ENCODE measurements at places on chromosomes 5 and 9.
A peak's percentile ranks its signal among the peaks of the same experiment; 100 is the strongest.

GRCh38 chr5:2093859-2094615 is 211.3 kb upstream of the IRX4 start:
- DNase-seq = no peak

GRCh38 chr9:12739014-12739652 is 35.7 kb upstream of the LURAP1L start:
- DNase-seq = no peak

- DNase-seq = no peak
These were observed 2.8 kb downstream of the OBP2B start for GRCh38 chr9:133205996-133206931.

DNA sequence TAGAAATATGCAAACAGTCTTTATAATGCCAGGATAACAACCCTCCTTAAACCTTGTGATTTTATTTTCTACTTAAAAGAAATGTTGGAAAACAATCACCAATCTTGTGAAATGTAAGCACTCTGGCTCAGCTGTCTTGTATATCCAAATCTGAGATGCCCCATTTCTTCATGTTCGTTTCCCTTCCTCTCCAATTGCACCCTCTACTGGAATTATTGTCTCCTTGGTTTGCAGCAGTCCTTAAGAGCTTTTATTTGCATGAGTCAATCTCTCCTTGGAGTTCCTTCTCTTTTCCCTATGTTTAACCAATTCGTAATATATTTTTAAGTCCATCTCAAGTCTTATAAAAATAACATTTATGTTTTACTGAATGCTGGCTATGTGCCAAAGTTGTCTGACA is 362.0 kb upstream of the CDH10 start:
- DNase-seq = peak; percentile 6

- DNase-seq = no peak
These were observed 21.2 kb downstream of the TRIM14 start for GRCh38 chr9:98097836-98098235.

GRCh38 chr9:127295005-127295404 is 30.4 kb downstream of the GARNL3 start:
- no peak for DNase-seq

DNA sequence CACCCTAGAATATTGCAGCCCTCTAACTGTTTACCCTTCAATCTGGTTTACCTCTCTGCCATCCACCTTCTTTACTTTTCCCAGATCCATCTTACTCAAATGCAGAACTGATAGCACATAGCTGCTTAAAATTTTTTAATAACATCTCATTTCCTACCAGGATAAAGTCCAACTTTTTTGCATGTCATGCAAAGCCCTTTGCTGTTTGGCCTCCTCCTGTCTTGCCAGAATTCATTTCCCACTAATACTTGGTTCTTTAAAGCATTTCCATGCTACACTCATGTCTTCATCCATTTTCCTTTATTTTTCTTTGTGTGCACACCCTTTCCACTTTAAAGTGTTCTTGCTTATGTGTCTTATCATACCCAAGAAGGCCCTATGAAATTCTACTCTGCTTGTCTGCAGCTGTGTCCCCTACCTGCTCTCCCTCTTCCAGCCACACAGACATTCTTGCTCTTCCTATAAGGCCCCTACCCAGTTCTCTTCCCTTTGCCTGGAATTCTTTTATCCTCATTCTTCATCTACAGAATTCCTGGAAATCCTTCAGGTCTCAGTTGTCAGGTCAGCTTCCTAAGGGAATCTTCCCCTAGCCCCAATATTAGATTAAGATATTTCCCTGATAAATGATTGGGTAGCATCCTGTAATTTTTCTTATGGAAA is 50.3 kb downstream of the TLE4 start:
- DNase-seq = no peak

DNA sequence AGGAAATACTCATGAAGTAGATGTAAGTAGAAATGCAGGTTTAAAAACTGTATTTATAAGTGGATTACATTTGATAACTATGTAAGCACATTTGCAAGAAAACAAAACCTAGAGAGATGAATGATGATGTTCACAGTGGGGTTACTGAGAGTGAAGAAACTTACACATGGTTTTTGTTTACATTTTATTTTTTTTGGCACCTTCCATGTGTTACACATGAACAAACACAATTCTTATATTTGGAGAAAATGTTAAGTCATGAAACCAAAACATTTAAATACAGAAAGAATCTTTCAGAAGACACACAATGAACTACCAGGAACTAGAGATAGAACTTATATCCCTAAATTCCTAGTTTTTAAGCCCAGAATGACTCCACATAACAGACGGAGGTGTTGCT is 51.5 kb upstream of the SPATA31E1 start:
- DNase-seq = no peak

GRCh38 chr5:96880444-96881164 is 4.3 kb downstream of the ERAP2 start:
- DNase-seq = no peak

- peak; percentile 10 for DNase-seq
These were observed 2.0 kb upstream of the PFN3 start for GRCh38 chr5:177402271-177403043.

DNA sequence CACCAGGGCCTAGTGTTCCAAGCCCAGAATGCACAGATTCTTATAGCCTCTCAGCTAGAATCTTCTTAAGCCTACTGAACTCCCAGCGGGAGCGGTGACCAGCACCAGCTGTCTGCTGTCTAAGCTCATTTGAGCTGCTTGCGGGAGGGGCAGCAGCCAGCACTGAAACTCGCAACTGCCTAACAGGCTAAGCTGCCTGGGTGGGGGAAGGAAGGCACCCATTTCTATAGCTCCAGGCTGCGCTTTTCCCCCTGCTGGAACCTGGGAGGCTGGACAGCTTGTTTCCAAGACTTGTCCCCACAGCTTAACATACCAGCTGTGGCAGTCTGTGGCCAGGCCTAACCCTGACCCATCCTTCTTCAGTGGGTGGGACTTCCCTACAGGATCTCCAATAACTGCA is 512.9 kb downstream of the EFNA5 start:
- no peak for DNase-seq

- no peak for DNase-seq
These were observed 256.2 kb downstream of the ACTL7B start for GRCh38 chr9:108599571-108599970.

DNA sequence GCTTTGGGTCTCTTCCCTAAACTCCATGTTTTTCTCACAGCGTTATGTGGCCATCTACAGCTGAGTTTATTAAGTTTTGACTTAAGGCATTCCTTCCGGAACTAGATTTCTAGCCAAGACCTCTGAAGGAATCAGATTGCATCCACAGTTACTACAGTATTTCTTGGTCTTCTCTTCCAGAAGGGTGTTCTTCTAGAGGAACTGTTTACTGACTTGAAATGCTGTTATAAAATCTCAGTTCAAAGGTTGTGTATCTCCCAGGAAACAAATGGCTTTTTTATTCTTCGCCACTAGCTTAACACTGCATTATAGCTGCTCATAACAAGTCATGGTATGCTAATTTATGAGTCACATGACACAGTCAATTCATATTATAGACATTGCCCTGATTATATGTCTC is 55.3 kb upstream of the RAD23B start:
- no peak for DNase-seq

- no peak for DNase-seq
These were observed 217.9 kb downstream of the HSPA4 start for GRCh38 chr5:133269691-133270090.

- no peak for DNase-seq
These were observed 132.4 kb upstream of the OTULINL start for GRCh38 chr5:14449052-14449661.

DNA sequence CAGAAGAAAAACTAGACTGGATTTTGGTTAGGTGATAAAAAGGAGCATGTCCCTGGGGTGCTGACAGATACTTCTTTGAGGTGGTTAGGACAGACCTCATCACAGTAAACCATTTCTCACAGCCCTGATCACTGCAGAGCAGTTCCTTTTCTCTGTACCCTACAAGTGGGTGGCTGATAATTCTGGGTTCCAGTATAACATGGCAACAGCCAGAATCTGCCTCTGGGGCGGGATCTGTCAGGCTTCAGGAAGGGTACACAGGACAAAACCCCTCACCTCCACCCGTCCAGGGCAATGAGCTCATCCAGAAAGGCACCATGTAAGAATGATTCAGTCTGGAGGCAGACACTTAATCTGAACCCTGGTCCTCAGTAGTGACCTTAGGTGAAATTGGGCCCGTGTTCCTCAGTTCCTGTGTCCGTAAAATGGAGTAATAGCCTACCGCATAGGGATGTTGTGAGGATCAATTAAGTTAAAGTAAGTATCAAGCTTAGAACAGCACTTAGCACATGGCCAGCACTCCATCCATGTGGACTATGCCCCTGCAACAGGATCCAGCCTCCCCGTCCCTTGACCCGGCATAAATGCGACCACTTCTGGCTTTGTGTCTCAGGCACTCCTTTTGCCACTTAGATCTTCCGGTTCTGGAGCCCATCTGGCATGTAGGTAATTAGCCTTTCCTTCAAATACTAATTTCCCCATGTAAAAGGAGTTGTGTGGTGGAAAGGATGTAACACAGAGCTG is 129.2 kb downstream of the LHFPL2 start:
- DNase-seq = no peak

- DNase-seq = peak; percentile 3
These were observed 27.5 kb downstream of the SREK1 start for GRCh38 chr5:66171349-66172344.

GRCh38 chr9:101530076-101530711 is 3.5 kb upstream of the RNF20 start:
- DNase-seq = peak; percentile 5

DNA sequence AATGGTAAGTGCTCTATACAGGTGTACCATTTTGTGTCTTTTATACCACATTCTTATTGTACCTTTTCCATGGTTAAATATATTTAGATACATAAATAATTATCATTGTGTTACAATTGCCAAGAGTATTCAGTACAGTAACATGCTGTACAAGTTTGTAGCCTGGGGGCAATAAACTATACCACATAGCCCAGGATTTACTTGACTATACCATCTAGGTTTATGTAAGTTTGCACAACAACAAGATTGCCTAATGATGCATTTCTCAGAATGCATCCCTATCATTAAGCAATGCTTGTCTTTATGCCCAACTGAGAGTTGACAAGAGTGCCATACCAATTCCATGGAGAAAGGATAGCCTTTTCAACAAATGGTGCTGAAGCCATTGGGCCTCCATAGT is 136.7 kb upstream of the PJA2 start:
- no peak for DNase-seq

DNA sequence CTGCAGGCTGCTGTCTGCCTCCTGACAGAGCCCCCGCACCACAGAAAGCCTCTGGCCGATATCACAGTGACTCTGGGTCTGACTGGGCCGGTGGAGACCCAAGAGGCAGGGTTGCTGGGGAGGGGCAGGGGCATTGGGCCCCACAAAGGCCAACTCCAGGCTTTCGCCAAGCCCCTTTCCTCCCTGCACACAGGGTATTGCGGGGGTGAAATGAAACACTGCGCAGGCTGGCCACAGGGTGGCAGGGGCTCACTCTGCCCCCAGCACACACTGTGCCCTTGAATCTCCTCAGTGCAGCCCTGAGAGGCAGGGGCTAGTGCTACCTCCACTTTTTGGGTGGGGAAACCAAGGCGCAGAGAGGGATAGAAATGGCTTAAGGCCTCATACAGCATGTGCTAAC is 44.6 kb downstream of the BARX1 start:
- no peak for DNase-seq

DNA sequence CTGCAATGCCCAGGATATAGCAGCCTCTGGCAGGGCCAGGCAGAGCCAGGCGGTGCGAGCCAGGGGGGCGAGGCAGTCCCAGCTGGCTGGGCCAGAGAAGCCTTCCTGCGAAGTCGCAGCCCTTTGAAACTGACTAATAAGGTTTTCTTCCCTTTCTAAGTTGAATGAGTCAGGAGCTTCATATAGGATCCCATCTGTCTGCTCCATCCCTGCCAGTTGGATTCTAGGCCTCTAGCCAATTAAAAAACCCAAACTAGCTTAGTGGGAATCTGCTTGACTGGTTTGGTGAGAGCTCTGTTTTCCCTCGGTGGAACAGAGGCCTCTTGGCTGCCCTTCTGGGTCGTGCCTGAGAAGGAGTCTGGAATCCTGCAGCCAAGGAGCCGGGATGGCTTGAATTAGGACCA is 70.1 kb upstream of the RAPGEF1 start:
- no peak for DNase-seq

- DNase-seq = no peak
These were observed 71.4 kb downstream of the MED27 start for GRCh38 chr9:132008184-132008803.

DNA sequence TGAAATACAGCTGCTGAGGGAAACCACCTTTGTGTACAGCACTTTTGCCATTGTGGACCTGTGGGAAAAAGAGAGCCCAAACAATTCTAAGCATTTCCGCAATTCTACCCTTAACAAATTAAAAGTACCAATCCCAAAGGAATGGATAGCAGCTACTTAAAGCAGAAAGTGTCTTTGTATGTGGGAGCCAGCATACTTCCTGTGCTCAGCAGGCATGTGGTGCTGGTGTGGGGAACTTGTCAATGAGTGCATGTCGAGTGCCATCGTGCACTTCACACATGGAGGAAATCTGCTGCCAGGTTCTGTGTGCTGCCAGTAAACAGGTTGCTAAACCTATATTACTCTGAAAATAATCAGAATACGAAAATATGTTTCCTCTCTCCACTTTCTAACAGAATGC is 399.0 kb downstream of the LRRC70 start:
- DNase-seq = no peak

GRCh38 chr5:10337986-10338385 is 15.5 kb upstream of the MARCHF6 start:
- no peak for DNase-seq

DNA sequence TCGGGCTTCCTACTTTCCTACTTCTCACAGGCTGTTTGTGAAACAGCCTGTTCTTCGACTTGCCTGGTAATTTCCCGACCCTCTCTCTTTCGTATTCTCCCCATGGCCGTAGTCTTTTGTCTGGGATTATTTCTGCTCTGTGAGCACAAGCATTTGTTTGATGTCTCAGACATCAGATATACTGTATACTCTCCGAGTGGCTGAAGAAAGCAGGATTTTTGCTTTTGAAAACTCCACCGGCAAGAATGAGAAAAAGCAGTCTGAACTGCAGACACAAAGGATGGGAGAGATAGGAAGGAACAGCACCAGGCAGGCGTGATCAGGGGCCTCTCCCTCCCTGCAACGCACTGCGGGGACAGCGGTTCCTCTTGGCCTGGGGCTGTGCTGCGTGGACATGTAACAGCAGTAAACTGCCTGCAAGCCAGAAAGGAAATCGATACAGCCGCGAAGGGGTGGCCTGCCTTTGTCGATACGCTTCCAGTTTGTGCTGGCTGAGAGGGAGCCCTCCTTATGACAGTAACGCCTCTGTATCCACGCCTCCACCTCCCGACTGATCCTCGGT is 313.9 kb upstream of the TLE4 start:
- DNase-seq = no peak

GRCh38 chr9:112093870-112094216 is 81.3 kb downstream of the SUSD1 start:
- DNase-seq = no peak

GRCh38 chr5:28896949-28897348 is 1858.6 kb upstream of the CDH9 start:
- DNase-seq = no peak

All from NCI-H1436 treated with DMSO at 0.1 percent for 48 hours (cell line).